Activated CD4-positive, alpha-beta memory T cell treated with anti-CD3 and anti-CD28 coated beads for 36 hours (primary cell): ENCODE measurements at places on chromosomes 3 and 15. TPM values are rescaled to one million over a fixed set of nuclear protein-coding genes. Genes with fewer than 3 reads are reported as not detected.

DNA sequence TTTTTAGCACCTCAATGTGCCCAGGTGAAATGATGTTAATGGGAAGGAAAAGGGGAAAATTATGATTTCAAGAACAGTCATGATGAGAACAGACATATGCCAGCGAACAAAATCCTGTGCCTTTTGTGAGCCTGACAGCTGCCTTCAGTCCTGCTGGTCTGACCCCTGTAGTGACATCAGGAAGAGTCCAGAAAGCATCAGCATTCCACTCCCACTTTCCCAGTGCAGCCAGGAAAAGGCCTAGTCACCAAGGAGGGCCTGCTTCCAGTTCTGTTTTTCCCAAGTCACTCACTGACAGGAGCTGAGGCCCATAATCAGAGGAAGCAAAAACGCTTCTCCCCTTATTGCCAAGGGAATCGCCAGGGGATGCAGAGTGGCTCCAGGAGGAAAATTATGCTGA lies 218.4 kb downstream of the ABHD5 start:
- DNase-seq, result no peak
- H3K36me3 ChIP-seq, result no peaks in the 10 kb centered on the region
- no peak overlapping the region for H3K27ac ChIP-seq
- peaks cover 10% of the 10 kb centered on the region for H3K27me3 ChIP-seq

GRCh38 chr3:54510506-54510905 lies 388.2 kb downstream of the CACNA2D3 start:
- DNase-seq, result no peak
- H3K27ac ChIP-seq, result no peak overlapping the region
- H3K36me3 ChIP-seq, result no peaks in the 10 kb centered on the region
- H3K4me3 ChIP-seq, result no peak overlapping the region
- no peaks in the 10 kb centered on the region for H3K27me3 ChIP-seq

DNA sequence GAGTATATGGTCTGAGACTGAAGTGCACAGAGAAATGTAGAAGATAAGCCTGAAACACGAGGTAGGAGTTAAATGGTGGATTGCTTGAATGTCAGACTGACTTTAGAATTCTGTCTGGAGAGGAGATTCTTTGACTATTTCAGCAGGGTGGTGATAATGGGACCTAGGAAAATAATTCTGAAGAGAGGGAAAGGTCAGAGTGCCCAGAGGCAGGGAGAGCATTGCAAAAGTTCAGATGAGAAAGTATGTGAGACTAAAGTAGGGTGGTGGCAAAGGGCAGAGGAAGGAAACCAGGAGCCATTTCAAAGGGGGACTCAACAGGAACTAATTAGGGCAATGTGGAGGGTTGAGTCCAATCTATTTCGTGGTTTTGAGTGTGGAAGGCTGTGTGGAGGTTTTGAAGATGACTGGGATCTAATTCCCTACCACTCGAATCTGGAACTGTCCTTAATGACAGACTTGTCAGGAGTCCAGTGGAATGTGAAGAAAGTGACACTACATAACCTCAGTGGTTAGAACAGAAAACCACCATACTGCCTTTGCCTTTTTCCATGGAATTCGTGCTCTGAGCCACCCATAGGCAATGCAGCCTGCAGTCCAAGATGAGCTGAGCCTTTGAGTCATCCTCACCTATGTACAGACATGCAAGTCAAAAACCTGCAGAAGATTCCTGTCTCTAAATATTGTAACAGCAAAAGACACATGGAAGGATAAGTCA lies 16.1 kb downstream of the CPOX start:
- no peak overlapping the region for H3K4me3 ChIP-seq
- H3K27me3 ChIP-seq, result no peaks in the 10 kb centered on the region
- H3K27ac ChIP-seq, result no peak overlapping the region
- H3K4me1 ChIP-seq, result peaks cover 44% of the 10 kb centered on the region
- DNase-seq, result no peak

DNA sequence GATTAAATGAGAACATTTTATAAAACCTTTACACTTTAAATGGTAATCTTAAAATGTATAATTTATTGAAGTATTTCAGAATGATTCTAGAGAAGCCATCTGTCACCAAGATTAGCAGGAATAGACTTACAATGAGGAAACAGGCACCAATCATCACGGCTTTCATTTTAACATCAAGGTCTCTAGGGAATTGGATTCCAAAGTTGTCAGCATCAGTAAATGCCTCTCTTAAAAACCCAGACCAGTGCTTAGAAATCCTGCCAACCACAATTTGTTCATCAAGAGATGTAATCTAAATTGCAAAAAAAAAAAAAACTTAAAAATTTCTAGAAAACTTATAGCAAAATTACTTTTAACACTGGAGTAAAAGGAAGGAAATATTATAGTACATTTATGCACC lies 20.3 kb downstream of the PLSCR2 start:
- no peaks in the 10 kb centered on the region for H3K4me1 ChIP-seq
- no peak overlapping the region for H3K4me3 ChIP-seq
- DNase-seq, result no peak
- peaks cover 1% of the 10 kb centered on the region for H3K27me3 ChIP-seq
- peaks cover 2% of the 10 kb centered on the region for H3K36me3 ChIP-seq

- no peak overlapping the region for H3K27ac ChIP-seq
- DNase-seq, result peak; percentile 16
- no peaks in the 10 kb centered on the region for H3K4me1 ChIP-seq
- H3K27me3 ChIP-seq, result peaks cover 9% of the 10 kb centered on the region
Observed at GRCh38 chr3:40321818-40322217, 12.3 kb downstream of the EIF1B start.

AMIGO3 gene
- not detected for total RNA-seq

SLC22A13 gene
- total RNA-seq, result not detected

GRCh38 chr3:136712941-136713340 lies 39.2 kb downstream of the STAG1 start:
- H3K36me3 ChIP-seq, result peaks cover 2% of the 10 kb centered on the region
- H3K27me3 ChIP-seq, result no peaks in the 10 kb centered on the region
- H3K4me1 ChIP-seq, result peaks cover 12% of the 10 kb centered on the region
- no peak overlapping the region for H3K4me3 ChIP-seq

DNA sequence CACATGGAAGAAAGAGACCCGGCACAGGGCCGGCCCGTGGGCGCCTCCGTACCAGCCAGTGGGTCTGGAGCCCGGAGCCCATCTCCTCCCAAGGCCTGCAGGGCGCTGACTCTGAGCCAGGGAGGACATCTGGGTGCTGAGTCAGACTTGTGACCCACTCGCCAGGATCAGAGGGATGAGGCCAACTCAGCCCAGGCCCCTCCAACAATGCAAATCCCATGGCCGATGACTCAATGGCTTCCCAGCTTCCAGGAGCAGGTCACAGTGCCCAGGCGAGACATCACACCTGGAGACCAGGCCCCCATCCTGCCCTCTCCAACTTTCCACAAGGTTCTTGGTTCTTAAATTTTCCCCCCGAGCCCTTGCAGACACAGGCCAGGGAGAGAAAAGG lies 95.1 kb downstream of the LRIG1 start:
- H3K27ac ChIP-seq, result no peak overlapping the region
- no peak for DNase-seq
- no peaks in the 10 kb centered on the region for H3K4me1 ChIP-seq
- H3K36me3 ChIP-seq, result peaks cover 18% of the 10 kb centered on the region
- H3K27me3 ChIP-seq, result no peaks in the 10 kb centered on the region

RPL32 gene
- 2,505 TPM for total RNA-seq

DNA sequence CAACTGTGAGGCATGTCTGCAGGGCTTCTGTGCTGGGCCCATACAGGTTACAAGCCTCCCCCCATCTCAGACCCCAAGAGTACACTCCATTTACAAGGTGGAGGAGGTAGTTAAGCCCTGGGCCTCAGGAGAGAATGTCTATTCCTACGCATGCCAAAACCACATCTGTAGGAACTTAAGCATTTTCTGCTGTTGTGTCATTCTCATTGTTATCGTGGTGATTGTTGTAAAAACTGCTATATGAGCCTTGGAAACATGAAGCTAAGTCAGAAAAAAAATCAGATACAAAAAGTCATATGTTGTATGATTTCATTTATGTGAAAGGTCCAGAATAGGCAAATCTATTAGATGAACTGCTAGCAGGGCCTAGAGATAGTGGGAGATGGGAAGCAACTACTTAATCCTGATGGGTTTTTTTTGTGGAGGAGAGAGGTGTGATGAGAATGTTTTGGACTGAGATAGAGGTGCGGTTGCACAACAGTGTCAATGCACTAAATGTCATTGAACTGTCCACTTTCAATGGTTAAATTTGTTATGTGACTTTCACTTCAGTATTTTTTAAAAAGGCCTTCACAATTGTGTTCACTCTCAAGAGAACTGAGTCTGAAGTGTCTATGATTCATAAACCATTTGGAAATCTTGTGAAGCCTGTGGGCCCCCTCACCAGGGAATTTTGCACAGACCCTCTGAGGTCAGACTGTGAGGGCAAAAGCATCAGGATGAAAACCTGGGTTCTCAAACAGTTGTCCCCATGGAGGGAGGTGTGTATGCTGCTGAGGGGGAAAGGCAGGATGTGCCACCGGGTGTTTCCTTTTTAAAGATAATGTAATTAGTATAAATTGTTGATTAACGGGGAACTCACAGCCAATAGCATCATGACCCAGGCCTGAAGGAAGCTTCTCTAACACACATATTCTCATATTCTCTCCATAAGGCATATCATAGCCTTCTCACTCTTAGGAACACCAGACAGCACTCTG lies 3.2 kb downstream of the RTP3 start:
- no peak overlapping the region for H3K27ac ChIP-seq
- H3K36me3 ChIP-seq, result no peaks in the 10 kb centered on the region
- no peak overlapping the region for H3K4me3 ChIP-seq
- no peaks in the 10 kb centered on the region for H3K27me3 ChIP-seq

DNA sequence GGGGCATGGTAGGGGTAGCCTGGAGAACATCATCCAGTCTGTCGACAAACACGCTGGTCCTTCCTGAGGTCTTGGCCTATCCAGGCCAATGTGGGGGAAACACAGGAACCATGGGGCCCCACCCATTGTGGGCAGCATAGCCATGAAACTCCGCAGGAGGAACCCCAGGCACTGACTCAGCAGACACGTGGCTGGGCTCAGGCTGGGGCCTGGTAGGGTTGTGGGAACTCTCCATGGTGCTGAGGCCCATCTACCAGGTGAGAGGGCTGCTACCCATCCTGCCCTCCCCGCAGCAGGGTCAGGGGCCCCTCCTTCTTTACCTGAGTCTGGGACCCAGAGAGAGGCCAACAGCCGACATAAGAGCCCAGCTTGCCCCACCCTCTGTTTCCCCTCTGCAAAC lies 22.6 kb upstream of the CACNA2D2 start:
- H3K27me3 ChIP-seq, result peaks cover 3% of the 10 kb centered on the region
- no peak overlapping the region for H3K27ac ChIP-seq
- no peak overlapping the region for H3K4me3 ChIP-seq
- DNase-seq, result peak; percentile 81
- H3K36me3 ChIP-seq, result no peaks in the 10 kb centered on the region

GRCh38 chr3:197736010-197736490 lies 654 bp downstream of the RUBCN start:
- H3K36me3 ChIP-seq, result peaks cover 7% of the 10 kb centered on the region
- H3K27ac ChIP-seq, result peak overlapping the region; percentile 82
- no peaks in the 10 kb centered on the region for H3K27me3 ChIP-seq
- peak; percentile 75 for DNase-seq

- no peaks in the 10 kb centered on the region for H3K36me3 ChIP-seq
- peaks cover 3% of the 10 kb centered on the region for H3K4me1 ChIP-seq
- no peak for DNase-seq
- H3K27me3 ChIP-seq, result peaks cover 11% of the 10 kb centered on the region
- H3K4me3 ChIP-seq, result no peak overlapping the region
- H3K27ac ChIP-seq, result no peak overlapping the region
Observed at GRCh38 chr3:167882057-167882667, 146.6 kb downstream of the SERPINI1 start.

TLR9 gene
- 0.59 TPM for total RNA-seq

DNA sequence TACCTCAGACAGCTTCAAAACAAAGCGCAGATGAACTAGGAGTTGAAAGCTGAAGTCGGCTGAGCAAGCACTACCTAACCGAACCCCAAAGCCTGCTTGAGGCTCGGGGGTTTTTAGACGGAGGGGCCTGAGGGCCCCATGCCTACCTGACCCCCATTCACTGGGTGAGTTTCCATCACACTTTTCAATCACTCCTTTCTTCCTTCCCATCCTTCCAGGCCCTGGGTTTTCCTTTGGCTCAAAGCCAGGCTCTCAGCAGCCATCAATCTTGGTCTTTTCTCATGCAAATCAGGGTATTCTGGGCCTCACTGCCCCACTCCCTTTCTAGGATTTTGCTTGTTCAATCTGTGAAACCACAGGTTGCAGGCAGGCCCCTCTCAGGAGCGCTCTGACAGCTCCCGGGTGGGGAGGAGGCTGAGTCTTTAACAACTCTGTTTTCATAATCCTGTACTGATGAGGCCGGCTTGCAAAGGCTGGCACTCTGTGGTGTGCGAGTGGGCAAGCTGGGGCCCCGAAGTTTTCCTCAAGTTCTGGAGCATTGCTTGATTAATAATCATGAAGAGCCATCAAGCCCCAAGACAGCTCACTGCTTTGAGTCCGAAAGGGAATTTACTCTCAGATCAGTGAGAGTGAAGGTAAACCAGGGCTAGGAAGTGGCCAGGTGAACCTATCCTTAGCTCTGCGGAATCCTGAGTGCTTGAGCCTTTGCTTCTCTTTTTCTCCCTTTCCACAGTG lies 97.6 kb downstream of the FRMD4B start:
- H3K27me3 ChIP-seq, result no peaks in the 10 kb centered on the region
- peak overlapping the region; percentile 61 for H3K27ac ChIP-seq
- H3K36me3 ChIP-seq, result no peaks in the 10 kb centered on the region
- peaks cover 29% of the 10 kb centered on the region for H3K4me1 ChIP-seq
- peak overlapping the region; percentile 31 for H3K4me3 ChIP-seq

DNA sequence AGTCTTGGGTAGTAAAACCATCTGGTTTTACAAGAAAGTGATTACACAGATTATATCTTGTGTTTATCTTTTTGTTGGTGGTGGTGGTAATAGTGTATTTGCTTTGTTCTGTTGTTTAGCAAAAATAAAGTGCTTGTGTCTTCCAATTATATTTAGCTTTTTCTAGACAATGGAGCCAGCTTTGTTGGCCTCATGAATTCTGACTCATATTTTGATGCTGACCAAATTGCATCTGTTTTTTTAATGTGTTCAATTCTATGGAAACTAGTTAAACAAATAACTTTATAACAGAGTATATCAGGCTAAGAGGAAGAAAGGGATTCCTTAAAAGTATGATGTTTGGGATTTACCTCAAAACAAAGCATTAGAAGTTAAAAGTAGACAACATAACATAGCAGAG lies 69.3 kb upstream of the BFSP2 start:
- DNase-seq, result no peak
- H3K4me1 ChIP-seq, result no peaks in the 10 kb centered on the region
- no peaks in the 10 kb centered on the region for H3K27me3 ChIP-seq
